ENCODE measurements at places on chromosomes 3 and 15.

DNA sequence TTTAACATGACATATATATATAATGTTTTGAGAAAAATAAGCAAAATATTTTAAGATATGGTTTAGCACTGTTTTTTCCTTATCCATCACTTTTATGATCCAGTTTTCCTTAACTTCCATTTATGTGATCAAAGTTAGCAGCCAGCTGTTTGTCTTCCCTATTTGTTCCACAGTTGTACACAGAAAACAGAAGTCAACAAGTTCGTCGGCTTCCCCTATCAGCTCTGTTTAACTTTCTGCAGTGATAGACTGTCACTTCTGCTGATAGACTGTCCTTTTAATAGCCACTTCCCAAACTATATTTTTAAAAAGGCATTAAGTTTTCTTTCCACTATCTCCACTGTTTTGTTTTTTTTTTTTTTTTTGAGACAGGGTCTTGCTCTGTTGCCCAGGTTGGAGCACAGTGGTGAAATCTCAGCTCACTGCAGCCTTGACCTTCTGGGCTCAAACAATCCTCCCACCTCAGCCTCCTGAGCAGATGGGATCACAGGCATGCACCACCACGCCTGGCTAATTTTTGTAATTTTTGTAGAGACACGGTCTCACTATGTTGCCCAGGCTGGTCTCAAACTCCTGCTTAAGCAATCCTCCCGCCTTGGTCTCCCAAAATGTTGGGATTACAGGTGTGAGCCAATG lies 7.2 kb downstream of the FSD2 start:
- no peak for DNase-seq

DNA sequence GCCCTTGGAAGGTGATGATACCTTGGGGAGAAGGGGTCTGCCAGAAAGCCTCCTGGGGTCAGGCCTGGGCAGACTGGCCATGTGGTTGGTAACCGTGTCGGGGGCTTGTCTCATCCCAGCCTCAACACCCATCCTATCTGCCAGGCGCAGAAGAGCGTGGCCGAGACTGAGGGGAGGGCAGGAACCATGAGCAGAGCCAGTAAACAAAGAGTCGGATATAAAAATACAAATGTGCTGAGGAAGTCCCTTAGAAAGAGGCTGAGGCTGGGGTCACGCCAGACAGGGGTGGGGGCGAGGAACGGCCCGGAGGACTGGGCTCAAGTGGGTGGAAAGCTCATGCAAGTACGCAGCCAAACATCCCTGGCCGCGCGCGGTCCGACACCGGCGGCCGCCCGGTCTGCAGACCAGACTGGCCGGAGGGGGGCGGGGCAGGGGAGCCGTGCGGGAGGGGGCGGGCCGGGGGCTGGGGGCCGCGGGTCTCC lies 1.9 kb downstream of the CAMK2N2 start:
- DNase-seq: no peak

GRCh38 chr3:9678493-9678892 lies 25.1 kb upstream of the CPNE9 start:
- no peak for DNase-seq

- no peak for DNase-seq
Measured at GRCh38 chr15:29857221-29857789, 35.0 kb upstream of the TJP1 start.

DNA sequence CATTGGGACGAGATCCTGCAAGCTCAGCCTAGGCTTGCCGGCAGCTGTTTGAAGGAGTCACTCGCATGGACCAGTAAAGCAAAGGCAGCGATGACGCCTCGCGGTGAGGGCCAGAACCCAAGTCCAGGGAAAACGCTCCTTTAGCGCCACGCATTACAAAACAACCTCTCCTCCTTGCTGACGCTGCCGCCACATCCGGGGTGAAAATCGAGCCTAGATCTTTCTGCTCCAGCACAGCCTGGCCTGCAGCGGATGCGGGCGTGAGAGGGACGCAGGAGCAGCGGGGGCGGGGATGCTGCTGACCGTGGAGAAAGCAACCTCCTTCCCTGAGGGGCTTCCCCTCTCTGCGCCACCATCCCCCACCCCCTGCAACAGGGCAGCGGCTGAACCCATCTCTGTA lies 46.7 kb downstream of the CASR start:
- DNase-seq: no peak

GRCh38 chr15:78024519-78024870 lies 53.0 kb downstream of the TBC1D2B start:
- no peak for DNase-seq

DNA sequence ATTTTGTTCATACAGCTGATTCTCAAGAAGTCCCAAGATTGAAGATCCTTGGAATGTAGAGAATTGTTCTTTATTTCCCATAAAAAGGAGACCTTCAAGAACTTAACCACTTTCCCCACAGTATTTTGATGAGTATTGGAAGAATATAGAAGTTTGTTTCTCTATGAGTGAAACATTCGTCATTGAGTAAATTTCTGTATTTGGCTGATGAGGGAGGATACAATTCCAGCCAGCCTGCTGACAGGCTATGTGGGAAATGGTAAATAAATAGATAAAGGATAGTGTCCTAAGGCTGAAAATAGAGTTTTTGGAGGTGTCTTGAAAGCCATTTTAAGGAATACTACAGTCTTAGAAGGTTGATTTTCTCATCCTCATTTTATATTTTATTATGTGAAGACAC lies 1076.1 kb downstream of the ROBO2 start:
- DNase-seq: no peak

DNA sequence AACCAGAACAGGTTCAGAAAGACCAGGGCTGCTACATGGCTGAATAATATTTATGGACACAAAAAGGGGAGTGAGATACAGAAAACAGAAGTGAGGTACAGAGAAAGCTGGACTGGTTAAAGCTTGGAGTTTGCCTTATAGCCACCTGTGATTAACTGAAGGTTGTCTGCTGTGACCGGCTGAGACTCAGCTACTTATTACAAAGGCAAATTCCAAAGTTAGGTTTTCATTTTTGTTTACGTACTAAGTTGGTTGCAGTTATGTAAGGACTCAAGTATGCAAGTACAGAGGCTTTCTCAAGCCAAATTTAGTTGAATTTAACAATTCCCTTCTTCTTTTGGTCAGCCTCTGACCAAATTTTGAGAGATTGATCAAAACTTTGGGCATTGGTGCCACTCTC lies 264.6 kb downstream of the THSD4 start:
- no peak for DNase-seq

Measured in activated effector memory CD4-positive, alpha-beta T cell treated with anti-CD3 and anti-CD28 coated beads, Interleukin-2, amount 50 U/mL, for 16 hours (primary cell).